ENCODE measurements at places on chromosomes 5 and 9.

- no peak for DNase-seq
Observed at GRCh38 chr9:90988318-90988717, 186.7 kb downstream of the SYK start.

DNA sequence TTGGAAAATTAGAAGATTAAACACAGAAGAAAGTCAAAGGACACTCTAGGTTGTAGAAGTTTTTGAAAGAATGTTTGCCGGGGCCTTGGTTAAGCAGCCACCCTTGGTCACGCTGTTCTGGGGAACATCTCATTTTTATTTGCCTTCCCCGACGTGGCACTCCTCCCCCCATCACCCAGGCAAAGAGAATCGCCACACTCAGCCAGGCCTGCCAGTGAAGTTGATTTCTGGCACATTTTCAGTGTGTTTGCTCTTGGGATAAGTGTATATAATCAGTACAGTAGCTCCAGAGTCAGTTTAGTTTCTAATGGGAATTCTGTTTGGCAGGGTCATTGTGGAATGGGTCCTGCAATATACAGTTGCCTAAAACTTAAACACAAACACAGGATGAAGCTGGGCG, 243.5 kb downstream of the ZSWIM6 start:
- no peak for DNase-seq

- peak; percentile 63 for DNase-seq
Observed at GRCh38 chr9:33264003-33264472, 470 bp downstream of the BAG1 start.

DNA sequence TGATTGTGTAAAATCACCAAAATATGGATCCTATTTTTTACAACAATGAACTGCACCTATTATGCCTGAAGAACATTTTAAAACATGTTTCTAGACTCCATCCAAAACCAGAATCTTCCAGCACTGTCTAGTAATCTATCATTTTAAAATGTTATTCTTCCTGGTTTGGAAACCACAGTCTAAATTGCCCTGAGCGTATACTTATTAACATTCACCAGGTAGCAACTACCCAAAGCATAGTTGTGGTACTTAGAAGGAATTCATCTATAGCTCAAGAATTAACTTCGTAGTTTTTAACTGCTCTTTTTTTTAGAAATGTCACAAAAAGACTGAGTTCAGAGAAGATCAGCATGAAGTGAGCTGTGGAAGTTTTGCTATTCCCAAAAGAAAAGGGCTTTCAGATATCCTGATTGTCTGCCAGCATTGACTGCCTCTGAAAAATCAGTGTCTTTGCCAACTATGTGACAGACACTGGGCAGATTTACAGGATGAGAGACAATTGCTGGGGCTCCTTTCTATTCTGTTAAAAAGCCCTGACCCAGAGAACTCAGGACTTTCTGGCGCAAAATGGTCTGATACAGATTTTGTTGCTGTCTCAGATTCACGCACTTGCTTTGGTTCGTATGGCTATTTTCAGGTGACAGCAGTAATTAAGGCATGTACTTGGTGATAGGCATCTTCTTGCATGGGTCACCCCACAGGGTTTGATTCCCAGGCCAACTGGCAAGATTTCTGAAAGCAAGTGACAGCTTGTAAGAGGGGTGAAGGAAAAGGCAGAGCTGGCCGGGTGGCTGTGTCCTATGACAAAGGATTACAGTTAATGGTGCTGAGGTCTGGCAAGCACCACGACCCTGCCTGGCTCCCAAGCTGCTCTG, 152.5 kb upstream of the RAI14 start:
- no peak for DNase-seq

DNA sequence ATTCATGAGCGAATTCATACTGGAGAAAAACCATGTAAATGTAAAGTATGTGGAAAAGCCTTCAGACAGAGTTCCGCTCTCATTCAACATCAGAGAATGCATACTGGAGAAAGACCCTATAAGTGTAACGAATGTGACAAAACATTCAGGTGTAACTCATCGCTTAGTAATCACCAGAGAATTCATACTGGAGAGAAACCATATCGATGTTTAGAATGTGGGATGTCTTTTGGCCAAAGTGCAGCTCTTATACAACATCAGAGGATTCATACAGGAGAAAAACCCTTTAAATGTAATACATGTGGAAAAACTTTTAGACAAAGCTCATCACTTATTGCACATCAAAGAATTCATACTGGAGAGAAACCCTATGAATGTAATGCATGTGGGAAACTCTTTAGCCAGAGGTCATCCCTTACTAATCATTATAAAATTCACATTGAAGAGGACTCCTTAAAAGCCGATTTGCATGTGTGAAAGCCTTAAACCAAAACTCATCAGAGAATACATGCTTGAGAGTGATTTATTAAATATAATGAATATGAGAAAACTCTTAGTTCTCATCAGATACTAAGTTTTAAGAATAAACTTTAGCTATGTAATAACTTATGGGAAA, 11.8 kb upstream of the ZFP2 start:
- DNase-seq, result no peak

DNA sequence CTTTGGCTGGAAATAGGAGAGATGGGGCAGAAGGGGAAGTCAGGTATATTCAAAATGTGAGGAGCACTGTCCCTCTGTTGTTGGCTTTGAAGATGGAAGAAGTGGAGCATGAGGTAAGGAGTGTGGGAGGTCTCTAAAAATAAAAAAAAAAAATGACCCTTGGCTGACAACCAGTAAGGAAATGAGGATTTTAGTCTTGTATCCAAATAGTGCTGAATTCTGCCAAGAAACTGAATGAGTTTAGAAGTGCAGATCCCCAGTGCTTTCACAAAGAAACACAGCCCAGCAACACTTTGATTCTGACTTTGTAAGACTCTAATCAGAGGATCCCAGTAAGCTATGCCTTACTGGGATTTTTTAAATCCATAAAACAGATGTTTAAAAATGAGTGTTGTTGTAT, 367.9 kb downstream of the CYLC2 start:
- DNase-seq, result no peak

GRCh38 chr5:160159991-160160792, 40.9 kb upstream of the PWWP2A start:
- DNase-seq, result no peak

DNA sequence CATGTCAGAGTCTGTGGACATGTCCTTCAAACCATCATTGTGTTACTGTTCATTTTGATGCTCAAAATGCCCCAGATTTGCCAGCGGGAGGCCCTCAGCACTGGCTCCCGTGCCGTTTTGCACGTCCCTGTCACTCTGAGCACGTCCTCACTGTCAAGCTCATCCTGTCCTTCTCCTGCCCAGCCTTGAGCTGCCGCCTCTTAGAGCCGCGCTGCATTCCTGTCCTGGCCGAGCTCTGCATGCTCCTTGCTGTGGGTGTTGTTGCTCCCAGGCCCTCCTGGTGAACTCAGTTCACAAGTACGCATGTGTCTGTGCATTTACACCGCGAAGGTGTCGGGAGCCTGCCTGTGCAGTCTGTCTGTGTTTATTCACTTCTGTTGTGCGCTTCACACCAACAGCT, 62.2 kb downstream of the WNK2 start:
- DNase-seq, result no peak

DNA sequence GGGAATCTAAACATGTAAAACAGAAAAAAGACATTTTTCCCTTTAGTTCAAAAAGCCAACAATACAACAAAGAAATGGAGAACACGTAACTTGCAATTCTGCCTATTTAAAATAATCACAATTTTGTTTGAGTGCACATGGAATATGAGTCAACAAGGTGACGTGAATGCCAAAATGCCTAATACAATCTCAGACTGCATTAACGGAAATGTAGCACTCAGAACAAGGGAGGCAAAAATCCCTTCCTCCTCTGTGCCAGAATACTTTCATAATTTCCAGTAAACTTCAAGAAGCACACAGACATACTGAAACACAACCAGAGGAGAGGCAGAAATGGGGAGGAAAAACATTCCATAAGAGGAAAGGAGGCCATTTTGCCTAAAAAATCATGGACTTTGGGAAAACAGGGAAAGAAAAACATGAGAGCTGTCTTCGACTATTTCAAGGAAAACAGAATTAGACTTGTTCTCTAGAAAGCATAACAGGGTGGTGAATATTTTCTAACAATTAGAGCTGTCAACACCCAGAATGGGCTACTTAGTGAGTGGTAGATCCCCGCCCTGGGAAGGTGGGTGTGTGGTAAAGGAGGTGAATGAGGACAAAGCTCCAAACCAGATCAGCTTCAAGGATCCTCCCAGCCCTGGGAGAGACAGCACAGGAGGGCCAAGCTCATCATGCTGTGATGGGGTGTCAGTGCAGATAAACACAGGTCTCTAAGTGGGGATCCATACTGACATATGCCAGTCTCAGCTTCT, 48.2 kb downstream of the ABCA1 start:
- no peak for DNase-seq

DNA sequence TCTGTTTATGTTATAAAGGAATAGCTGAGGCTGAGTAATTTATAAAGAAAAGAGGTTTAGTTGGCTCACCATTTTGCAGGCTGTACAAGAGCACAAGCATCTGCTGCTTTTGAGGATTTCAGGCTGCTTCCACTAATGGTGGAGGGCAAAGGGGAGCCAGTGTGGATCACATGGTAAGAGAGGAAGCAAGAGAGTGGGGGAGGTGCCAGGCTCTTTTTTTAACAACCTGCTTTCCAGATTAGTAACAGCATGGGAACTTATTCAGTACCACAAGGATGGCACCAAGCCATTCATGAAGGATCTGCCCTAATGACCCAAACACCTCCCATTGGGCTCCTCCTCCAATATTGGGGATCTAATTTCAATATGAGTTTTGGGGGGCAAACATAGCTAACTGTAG, 40.4 kb downstream of the CCL28 start:
- DNase-seq, result no peak

GRCh38 chr5:20608567-20608966, 620.6 kb upstream of the CDH18 start:
- DNase-seq, result no peak

GRCh38 chr5:115022303-115022702, 147.4 kb downstream of the TRIM36 start:
- no peak for DNase-seq

DNA sequence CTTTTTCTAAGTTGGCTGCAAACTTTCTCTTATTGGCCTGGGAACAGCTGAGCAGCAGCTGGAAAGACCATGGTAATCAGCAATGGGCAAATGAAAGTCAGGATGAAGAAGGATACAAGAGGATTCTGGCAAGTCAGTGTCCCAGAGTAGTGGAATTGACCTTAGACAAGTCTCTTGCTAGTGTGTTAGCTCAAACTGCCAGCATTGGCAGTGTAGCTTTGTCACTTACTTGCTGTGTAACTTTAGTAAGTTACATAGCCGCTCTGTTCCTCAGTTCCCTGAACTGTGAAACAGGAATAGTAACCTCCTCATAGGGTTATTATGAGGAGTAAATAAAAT, 3.6 kb downstream of the ALDH1A1 start:
- no peak for DNase-seq

Data from stimulated activated CD4-positive, alpha-beta T cell treated with anti-CD3 and anti-CD28 coated beads, Interleukin-15, amount 100 ng/mL, for 24 hours (primary cell).